ENCODE measurements at places on chromosomes 7 and 10.
A peak's percentile ranks its signal among the peaks of the same experiment; 100 is the strongest.

GRCh38 chr7:67655168-67655567, 658.5 kb downstream of the TYW1 start:
- DNase-seq: no peak

DNA sequence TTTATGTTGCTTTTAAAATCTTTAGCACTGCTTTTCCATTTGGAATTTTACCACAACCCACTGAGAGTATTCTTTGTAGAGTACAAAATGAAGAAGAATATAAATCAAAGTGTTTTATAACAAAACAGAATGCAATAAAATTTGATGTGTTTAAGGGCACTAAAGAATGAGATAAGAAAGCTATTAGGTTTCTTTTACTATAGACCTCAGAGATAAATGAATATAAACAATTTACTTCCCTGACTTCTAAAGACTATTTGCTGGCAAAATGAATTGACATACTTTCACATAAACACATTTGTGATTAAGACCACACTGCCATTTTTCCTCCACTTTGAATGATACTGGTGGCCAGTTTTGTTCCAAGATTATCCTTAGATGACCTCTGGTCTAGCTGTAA, 124.5 kb downstream of the ITGA8 start:
- no peak for DNase-seq

DNA sequence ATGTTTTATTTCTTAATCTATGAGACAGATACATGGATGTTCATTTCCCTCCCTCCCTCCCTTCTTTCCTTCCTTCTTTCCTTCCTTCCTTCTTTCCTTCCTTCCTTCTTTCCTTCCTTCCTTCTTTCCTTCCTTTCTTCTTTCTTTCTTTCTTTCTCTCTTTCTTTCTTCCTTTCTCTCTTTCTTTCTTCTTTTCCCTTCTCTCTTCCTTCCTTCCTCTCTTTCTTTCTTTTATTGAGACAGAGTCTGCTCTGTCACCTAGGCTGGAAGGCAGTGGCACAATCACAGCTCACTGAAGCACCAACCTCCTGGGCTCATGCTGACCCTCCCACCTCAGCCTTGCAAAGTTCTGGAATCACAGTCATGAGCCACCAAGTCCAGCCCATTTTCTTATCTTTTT, 5.5 kb upstream of the PRRT4 start:
- DNase-seq: no peak

DNA sequence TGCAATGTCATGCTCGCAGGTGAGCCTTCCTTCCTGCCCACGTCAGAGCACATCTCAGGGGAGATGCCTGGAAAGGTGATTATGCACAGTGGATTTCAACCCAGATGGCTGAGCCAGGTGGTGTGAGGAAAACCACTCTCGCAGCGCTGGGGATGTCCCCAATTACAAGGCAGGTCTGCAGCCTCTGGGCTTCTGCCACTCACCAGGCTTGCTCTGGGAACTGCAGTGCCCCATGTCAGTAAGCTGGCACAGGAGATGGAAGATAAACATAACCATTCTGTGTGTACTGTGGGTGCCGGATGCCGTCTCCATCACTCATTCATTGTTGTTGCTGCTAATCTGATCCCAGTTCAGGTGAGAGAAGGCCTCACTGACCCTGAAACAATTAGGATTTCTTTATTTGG, 222.9 kb upstream of the PITRM1 start:
- DNase-seq: no peak

- DNase-seq: no peak
Measured at GRCh38 chr10:117223693-117224430, 17.1 kb upstream of the SLC18A2 start.

GRCh38 chr7:132403465-132404110, 172.7 kb downstream of the PLXNA4 start:
- DNase-seq: no peak

DNA sequence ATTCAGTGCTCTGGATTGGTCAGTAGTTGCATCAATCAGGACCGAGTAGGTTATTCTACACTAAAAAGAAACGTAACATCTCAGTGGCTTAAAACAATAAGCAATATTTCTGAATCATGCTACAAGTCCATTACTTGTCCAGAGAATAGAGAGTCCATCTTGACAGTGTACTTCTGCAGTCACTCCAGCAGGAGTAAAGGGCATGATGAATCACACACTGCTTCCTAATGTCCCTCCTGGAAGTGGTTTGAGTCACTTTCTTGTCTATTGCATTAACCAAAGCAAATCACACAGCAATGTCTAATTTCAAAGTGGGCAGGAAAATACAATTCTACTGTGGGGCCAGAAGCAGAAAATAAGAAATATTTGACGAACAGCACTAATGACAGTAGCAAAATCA, 124.8 kb downstream of the TSPAN12 start:
- DNase-seq: peak; percentile 94

DNA sequence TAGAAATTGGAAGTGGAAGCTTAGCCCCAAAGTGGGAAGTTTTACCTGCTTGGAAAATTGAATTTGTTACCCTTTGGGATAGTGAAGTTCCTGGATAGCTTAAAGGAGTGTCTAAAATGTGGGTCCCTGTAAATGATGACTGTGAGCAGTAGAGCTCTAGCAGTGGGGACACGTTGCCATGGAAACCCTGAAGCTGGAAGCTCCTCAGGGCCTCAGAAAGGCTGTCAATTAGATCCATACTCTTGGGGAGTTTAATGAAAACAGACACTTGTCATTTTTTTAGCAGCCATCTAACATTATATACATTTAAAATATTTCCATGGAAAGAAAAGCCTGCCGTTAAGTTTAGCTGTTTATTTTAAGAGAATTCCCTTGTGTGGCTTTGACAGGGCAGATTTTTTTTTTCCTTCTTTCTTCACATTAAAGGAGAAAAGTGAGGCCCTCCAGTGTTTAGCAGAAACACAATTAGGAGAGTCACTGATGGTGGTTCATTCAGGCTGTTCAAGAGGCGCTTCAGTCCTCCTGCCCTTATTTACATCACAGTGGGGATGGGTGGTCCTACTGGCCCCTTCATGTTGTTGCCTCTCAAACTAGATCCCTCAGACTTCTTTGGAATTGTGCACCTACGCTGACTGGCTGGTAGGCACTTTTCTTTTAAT, 518.4 kb downstream of the CCSER2 start:
- DNase-seq: no peak

DNA sequence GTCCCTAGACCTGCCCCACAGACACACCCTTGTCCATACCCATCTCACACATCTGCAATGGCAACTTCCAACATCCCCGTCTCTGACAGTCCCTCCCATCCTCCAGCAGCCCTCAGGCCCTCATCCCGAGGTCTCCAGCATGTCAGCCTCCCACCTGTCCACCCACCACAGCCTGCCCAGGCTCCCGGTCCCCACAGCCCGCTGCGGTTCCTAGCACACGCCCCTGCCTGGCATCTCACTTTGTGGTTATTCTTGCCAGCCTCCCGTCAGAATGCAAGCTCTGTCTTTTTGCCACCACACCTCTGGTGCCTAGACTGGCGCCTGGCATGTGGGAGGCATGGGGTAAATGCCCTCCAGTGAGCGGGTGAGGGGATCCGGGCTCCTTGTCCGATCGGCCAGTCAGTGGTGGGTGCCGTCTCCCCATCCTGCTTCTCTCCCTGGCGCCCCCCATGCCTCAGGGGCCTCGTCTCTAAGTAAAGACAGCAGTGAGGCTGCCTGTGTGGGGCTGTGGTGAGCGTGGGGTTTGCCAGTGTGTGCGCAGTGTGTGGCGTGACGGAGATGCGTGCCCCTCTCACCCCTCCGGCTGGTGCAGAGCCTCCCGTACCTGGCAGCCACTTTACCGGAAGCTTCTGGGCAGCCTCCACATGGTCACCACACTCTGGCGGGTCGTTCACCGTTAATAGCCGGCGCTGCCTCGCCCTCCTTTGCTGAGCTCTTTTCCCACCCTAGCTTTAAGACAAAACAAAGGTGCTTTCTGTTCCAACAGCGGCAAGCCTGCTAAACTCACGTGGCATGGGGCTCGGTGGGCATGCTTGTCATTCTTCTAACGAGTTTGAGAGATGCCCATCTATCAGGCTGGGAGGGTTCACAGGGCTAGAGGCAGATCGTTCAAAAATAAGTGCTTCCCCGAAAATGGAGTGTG, 28.5 kb upstream of the TTYH3 start:
- DNase-seq: no peak

GRCh38 chr7:727104-727805, at the start of gene PRKAR1B:
Gene PRKAR1B (minus strand): TSS chr7:727281. CDS start chr7:711505, 15,776 bp downstream.
- peak; percentile 28 for DNase-seq

- DNase-seq: no peak
Measured at GRCh38 chr7:37765421-37765829, 81.9 kb downstream of the GPR141 start.

- no peak for DNase-seq
Measured at GRCh38 chr10:87862679-87863052, 667 bp downstream of the KLLN start.

DNA sequence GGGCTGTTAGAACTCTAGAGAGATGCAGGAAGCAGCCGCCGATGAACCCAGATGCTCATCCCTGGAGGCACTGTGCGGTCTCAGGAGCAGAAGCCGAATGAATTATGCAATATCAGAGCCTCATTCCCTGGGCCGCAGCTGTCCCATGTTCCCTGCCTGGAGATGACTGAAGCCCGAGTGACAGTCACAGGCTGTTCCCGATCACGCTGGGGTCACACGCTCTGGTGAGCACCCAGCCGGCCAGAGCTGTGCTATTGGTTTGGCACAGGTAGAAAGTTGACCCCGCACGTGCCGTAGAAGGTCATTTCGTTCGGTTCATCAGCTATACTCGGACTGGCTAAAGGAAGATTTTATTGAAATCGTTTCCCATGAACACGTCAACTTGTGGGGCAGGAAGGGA, 140.5 kb upstream of the SH2B2 start:
- DNase-seq: no peak

DNA sequence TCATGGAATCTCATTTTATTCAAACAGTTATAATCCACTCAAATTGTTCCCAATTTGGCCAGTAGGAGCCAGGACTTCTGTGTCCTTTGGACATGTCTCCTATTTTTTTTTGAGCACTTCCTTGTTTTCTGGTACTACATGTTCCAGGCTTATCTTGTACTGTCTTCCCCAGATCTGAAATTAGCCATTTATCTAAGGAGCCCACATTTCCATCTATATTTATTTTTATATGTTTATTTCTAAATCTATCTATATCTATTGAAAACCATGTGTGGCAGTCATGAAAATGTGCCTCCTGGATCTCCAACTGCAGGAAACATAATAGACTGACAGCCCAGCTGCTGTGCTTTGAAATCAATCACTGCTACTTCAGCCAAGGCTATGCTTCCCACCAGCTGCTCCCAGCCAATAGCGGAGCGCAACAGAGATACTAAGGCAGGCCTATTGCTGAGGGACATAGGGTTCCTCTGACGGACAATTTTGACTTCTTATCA, 147.1 kb downstream of the LRRC4 start:
- DNase-seq: no peak

DNA sequence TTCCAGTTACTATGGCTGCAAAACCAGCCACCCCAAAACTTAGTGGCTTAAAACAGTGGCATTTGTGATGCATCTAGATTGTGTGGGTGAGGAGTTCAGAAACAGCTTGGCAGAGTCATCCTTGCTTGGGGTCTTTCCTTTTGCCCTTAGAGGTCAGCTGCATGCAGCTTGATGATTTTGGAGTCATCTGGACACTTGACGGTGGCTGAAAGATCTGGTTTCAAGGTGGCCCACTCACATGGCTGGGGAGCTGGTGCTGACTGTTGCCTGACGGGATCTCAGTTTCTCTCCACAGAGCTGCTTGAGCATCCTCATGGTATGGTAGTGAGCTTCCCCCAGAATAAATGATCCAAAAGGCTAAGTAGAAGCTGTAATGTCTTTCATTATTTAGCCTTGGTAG, 191.3 kb upstream of the GALNT17 start:
- DNase-seq: no peak

GRCh38 chr7:102291056-102291915, 4.6 kb downstream of the SH2B2 start:
- DNase-seq: no peak

DNA sequence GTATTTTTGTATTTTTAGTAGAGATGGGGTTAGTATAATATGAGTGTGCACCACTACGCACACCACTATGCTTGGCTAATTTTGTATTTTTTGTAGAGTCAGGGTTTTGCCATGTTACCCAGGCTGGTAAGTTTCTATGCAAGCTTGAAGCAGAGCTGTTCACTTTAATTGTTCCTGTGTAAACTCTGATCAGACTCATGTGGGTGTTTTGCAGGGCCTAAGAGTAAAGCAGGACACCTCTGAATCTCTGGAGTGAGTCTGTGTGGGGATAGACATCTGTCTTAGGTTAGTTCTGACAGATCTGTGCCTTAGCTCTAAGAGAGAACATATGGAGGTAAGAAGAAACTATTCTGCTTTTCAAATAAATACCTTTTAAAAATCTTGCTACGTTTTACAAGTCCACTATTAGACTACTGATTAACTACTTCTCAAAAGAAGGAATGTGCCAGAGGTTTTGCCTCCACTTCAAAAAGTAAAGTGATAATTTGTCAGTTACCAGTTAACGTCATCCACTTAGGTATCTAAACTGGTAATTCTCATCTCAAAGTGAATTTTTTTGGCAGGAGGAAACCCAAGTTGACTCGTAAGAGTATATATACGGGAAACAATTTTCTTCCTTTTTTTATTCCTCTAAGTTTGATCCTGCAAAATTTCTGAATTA, 1.1 kb downstream of the COL17A1 start:
- no peak for DNase-seq

- DNase-seq: no peak
Measured at GRCh38 chr7:3426064-3426463, 125.0 kb downstream of the SDK1 start.

GRCh38 chr7:13151978-13152377, 464.5 kb downstream of the ARL4A start:
- DNase-seq: no peak

- DNase-seq: no peak
Measured at GRCh38 chr7:12993025-12993424, 305.6 kb downstream of the ARL4A start.

DNA sequence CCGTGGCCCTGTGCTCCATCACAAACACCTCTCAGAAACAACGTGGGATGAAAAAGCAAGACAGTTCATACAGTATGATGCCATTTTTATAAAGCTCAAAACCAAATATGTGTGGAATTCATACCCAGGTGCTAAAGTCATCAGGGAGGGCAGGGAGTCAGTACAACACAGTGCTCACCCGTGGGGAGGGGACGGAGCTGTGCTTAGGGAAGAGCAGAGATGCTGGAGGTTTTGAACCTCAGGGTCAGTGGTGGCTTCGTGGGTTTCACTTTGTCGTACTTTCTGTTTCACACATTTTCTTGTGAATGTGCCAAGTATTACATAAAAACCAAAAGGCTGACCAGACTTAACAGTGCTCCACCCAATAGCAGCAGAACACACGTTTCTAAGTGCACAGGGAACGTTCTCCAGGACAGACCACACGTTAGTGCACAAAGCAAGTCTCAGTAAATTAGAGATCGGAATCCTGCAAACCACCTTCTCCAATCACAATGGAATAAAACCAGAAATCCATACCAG, 21.2 kb downstream of the ZMIZ2 start:
- DNase-seq: peak; percentile 28
